AG08395 (cell line): ENCODE measurements at places on chromosomes 12 and 14.

DNA sequence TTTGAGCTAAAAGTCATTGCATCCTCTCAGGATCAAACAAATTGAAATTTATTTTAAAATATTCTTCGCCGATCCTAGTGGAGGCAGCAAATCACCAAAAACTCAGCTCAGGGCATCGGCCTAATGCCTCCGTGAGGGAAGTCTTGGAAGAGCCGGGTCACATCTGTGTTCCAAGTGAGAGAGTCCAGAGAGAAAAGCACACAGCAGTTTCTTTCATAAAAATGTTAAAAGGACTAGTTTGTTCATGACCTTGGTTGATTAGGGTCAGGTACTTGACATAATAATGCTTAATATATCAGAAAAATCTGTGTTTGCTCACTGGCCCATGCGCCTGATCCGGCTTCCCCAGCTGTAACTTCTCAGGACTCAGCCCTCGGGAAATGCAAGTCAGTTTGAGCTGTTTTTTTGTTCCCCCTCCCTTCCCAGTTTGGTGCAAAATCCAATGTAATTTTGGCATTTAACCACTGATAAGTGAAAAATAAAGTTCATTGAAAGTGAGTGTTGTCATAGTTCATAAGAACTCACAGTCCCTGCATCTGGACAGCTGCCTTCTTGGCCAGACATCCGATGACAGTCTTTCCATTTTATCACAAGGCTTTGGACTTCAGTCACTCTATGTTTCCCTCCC, 161.7 kb downstream of the CAND1 start:
- peak; percentile 51 for DNase-seq

GRCh38 chr12:84785951-84786350, 126.6 kb downstream of the SLC6A15 start:
- no peak for DNase-seq

GRCh38 chr14:101469382-101470247, 91.7 kb upstream of the DIO3 start:
- no peak for DNase-seq

- DNase-seq: no peak
Measured at GRCh38 chr12:45658020-45658419, 71.5 kb upstream of the ARID2 start.

DNA sequence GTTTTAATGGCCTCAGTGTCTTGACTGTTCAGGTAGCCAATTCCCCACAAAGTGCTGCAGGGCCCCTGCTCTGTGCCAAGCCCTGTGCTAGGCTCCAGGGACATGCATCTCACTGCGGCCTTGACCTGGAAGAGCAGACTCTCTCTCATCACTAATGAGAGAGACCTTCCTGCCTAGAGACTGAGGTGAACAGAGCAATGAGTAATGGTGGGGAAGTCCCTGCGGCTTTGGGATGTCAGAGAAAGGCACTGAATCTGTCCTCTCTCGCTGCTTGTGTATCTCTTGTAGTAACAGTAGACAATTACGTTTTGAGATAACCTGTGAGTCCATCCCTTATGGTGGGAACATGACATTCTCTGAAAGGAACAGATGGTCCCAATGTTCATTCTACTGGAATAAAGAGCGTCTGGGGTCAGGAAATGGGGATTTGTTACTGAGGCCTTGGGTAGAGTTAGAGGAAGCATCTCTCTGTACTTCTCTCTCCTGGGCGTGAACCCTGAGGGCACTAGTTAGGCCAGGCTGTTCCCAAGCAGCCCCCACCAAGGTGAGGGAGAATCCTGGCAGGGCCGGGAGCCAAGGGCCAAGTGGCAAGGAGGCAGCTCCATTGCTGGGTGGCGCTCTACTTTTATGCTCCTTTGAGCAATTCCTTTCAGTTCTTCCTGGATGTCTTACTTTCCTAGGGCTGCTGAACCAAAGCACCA, 13.5 kb downstream of the NFATC4 start:
- no peak for DNase-seq
